NCI-H1694 treated with DMSO at 0.1 percent for 48 hours (cell line): ENCODE measurements at places on chromosomes 2 and 18.

DNA sequence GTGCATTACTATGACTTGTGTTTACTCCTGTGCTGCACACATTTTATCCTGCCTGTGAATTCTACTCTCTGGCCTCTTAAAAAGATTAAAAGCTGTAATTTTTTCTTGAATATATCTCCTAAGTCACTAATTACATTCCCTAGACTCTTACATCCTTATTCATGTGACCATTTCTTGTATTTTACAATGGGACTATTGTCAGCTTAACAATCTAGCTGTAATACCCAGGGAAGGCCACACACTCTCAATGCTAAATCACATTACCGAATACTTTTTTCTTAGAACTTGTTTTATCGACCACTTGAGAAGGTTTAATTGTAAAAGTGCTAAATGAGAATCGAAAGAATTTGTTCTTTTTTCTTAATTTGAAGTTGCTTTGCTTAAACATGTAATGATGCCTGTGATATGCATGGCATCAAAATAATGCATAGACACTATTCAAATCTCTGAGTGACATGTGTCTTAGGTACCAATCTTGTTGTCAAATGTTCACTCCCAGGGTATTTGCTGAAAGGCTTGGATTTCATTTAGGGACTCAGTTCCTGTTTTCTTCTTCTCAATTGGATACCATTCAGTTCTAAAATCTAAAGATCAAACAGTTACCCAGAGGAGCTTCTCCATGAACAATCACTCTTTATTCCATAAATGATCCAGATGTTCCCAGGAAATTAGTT is 498.5 kb downstream of the DPP10 start:
- DNase-seq: no peak

DNA sequence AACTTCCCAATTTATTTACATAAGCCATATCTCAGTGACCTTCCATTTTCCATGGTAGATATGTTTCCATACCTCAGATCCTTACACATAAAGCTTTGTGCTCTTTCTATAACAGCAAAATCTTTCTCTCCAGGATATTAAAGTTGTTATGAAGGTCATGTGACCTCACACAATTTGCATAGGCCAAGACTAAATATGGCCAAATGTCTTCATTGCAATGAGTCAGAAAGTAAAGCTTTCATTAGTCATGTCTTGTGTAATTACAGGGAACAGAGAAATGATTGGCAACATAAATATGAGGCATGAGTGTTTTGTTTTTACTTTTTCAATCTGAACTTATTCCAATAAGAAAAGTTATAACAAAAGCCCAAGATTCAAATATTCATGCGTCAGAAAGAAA is 243.5 kb downstream of the ASXL3 start:
- DNase-seq: no peak

DNA sequence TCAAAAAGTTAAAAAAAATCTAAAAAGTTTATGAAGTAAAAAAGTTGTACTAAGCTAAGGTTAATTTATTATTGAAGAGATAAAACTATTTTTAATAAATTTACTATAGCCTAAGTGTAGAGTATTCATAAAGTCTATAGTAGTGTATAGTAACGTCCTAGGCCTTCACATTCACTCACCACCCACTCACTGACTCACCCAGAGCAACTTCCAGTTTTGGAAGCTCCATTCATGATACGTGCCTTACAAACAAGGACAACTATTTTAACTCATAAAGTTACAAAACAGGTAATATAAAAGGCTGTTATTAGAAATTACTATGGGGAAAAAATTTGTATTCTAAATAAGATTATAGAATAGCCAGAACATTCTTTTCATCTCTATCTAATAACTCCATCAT is 158.9 kb upstream of the FN1 start:
- no peak for DNase-seq

DNA sequence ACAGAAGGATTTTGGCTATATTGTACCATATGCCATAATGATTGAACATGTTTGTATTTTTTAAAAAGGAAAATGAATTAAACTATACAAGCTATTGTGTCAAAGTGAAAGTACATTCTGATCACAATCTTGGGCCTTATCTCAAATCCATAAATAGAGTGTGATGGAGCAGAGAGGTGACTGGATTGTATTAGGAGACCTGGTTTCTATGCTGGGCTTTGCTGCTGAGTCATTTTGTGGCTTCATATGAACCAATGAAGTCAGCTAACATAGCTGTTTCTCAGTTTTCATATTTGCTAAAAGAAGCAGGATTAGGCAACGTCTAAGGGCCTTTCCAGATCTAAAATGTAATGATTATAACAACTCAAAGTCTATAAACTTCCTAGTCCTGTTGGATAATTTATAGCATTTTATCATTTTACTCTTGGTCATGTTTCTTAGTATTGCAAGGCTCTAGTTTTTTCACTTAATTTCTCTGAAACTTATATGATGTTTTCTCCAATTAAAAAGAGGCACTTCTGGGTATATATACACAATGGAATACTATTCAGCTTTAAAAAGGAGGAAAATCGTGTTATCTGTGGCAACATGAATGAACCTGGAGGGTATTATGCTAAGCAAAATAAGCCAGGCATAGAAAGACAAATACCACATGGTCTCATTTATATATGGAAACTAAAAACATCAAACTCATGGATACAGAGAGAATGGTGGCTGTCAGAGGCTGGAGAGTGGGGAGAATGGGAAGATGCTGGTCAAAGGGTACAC is 112.3 kb downstream of the MEP1B start:
- DNase-seq: no peak

GRCh38 chr2:164896634-164897355 is 55.2 kb upstream of the COBLL1 start:
- DNase-seq: no peak

- DNase-seq: no peak
Measured at GRCh38 chr2:29382486-29382885, 267.3 kb downstream of the CLIP4 start.

GRCh38 chr18:35110554-35111485 is 69.6 kb downstream of the MAPRE2 start:
- no peak for DNase-seq

DNA sequence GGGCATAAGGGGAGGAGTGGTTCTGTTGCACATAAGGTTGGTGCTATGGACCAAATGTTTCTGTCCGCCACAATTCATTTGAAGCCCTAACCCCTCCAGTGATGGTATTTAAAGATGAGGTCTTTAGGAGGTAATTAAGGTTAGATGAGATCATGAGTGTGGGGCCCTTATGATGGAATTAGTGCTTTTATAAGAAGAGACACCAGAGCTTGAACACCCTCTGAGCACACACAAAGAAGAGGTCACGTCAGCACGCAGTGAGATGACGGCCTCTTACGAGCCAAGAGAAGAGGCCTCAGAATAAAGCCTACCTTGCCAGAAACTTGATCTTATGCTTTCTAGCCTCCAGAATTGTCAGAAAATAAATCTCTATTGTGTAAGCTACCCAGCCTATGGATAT is 386.4 kb upstream of the CYRIA start:
- no peak for DNase-seq

GRCh38 chr18:80133124-80133523 is 24.1 kb downstream of the ADNP2 start:
- DNase-seq: no peak

- DNase-seq: peak; percentile 49
Measured at GRCh38 chr18:72674710-72675109, 130.6 kb upstream of the CBLN2 start.

DNA sequence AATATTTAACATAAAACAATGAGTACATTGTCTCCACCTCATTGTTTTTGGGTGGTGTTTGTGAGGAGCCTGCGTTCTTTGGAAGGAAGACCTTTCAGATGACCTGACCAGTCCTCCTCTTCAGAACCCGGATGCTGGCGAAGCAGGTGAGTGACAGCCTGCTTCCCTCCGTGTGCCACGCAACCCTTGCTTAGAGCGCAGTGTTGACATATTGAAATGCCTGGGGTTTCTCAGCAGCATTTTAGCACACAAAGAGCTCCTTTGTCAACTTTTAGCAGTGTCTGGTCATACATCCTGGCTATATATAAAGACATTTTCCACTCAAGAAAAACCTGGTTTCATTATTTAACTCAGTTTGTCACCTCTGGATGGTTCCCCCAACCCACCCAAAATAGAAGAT is 335.7 kb upstream of the POU3F3 start:
- DNase-seq: no peak

DNA sequence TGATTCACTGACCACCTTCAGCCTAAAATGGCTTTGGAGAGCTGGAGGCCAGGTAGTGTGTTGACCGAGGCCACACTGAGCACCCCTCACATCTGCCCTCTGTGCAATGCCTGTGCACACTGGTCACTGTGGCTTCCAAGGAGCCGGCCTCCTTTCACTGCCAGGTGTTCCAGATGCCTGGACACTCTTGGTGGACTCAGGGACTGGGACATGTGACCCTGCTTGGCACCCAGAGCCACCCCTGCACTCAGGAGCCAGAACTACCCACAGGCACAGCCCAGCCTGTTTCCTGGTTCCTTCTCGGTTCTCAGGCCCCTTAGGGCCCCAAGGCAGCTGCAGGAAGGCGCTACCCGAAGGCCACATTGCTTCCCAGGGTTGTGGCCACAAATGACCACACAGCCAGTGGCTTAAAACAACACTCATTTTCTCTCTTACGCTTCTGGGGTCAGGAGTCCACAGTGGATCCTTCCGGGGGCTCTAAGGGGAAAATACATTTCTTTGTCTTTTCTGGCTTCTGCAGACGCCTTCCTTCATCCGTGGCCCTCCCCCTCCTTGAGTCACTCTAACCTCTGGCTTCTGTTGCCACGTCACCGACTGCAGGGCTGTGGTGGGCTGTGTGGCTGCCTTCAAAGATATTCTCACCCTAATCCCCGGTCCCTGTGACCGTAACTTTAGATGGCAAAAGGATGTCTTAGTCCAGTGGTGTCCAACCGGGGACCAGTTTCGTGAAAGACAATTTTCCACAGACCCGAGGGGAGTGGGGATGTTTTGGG is 78.6 kb downstream of the ASB1 start:
- DNase-seq: no peak

DNA sequence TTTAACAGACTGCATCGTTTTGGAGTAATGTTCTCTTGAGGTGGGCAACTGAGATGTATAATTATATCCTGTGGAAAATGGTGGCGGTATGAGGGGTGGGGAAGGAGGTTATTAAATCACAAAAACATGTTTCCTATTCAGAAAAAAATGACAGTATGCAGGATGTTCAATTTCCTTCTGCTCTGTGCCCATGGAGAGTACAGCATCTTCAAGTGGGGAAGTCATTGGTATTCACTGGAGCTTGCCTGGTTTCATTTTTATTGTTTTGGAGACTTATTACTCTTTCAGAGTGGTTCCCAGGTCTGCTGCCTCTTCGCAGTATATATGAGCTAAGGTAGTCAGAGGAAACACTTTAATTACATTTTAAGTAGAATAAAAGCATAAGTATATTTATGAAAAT is 318.8 kb upstream of the RAB12 start:
- no peak for DNase-seq

GRCh38 chr2:128438091-128438490 is 119.4 kb upstream of the HS6ST1 start:
- no peak for DNase-seq

DNA sequence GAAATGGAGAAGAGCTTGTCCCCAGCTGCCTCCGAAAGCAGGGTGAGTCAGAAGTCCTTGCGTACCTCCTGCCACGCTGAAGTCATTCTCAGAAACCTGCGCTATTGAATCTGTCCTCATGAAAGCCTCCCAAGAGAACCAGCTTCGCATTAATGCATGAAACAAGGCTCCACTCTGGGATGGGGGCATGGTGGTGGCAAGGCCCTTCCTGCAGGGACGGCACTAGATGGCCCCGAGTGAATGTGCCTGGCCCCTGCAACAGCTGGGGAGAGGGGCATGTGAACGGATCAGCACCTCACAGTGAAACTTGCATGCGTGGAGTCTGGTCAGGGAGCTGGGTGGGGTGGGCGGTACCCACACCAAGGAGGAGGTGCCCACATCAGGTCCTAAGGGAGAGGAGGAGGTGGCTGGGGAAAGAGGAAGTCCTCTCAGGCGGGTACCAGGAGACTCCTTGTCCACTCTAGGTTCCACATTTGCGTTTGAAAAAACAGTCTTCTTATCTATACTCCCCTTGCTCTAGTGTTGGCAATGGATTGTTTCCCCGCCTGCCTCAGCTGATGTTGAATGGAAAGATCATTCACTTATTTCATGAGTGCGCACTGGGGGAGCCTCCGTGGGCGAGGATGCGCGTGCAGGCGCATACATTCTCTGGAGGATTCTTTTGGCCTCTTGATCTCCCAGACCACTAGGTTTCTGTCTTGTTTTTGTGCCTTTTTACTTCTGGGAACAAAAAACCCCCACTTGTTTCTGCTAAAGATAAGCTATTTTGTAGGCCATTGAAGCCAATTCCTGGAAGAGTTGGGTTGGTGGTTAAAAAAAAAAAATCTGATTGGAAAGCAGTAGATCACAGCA is 104.7 kb downstream of the KLHL29 start:
- DNase-seq: no peak

GRCh38 chr18:79641722-79642497 is 37.7 kb upstream of the CTDP1 start:
- DNase-seq: no peak

- DNase-seq: no peak
Measured at GRCh38 chr2:190477661-190478454, 56.7 kb downstream of the NEMP2 start.

DNA sequence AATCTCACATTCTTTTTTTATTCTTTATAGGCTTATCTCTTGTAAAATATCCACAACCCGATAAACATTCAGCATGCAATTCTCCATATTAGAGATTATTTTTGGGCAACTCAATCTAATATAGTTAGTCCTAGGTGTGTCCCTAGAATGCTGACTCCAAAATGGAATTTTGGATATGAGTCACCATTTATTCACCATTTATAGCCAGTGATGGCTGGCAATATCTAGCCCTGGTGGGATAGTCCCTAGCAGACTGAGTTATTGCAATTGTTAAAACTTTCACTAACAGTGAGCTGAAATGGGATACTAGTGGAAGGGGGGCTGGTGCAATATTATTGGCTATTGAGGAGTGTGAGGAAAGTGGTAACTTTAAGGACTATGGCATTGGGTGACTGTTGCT is 401.6 kb downstream of the SLC4A3 start:
- no peak for DNase-seq

DNA sequence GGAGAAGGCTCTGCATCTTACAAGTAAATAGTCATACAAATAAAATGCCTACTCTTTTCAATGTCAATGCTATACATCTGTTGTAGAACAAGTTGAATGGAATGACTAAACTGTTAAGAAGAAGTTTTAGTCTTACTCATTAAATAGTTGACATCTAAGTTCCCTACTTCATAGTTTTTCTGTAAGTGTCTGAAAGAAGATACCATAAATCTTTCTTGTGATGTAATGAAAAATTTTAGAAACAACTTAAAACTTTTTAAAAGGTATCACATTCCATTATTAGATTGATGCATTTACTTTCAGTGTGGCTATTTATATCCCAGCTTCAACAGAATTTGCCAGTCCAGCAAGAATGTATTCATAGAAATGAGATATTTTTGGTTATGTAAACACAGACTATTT is 185.2 kb upstream of the EPC2 start:
- no peak for DNase-seq
